BJ (cell line): ENCODE measurements at places on chromosomes 2 and 18.

DNA sequence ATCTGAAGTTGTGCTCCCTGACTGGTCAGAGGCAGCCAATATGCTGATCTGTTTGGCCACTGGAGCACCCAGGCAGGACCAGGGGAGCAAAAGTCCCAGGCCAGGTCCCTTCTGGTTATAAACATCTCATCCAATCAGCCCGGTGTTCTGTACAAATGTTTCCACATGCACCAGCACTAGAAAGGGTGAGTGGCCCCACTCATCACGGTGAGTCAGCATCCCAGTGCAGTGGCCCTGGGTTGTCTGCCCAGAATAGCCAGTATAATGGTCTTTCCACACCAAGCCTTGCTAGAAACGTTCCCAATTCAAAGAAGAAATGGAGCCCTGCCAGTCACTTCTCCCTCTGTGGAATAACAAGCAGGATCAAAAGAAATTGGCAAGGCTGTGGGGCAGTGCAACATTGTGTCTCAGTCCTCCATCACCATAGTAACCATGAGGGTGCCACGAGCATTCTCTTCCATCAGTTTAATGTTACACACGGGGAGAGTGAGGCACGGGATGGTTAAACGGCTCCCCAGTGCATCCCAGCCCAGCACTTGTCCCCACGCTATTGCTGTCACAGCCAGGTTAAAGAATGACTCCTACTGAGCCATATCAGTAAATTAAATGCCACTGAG is 174.9 kb downstream of the SEPTIN10 start:
- no peak for DNase-seq

GRCh38 chr18:32351032-32351431 is 119.7 kb downstream of the GAREM1 start:
- peak; percentile 6 for DNase-seq

GRCh38 chr2:168744844-168745243 is 57.6 kb upstream of the NOSTRIN start:
- no peak for DNase-seq

DNA sequence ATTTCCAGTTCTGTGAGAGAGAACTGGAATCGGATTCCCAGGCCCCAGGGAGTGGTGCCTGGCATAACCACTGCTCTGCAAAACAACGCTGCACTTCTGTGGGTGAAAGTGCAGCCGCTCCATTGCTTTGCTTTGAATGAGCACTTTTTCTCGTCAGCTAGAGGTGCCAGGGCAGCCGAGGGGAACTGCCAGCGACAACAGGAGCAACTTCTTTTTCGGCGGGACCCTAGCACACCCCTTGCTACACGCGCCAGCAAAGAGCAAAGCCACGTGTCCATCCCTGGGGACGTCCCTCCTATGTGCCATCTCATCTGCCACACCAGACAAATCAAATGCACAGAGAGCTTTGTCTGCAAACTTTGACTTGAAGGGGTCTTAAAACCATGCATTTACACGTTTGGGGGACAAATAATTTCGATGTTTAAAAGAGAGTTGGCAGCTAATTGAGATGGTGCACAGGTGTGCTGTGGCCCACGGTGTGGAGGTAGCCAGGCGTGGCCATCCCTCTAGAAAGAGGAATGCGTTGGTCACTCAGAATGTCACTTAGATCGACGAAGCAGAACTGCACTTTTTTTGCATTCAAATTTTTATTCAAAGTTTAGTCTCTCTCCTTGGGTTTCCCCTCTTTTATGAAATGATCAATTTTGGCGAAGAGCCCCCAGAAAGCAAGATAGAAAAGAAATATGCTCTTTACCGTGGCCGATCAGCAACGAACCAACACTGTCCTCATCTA is 151.8 kb downstream of the MBP start:
- no peak for DNase-seq

- DNase-seq = no peak
Measured at GRCh38 chr2:123448801-123449200, 576.3 kb upstream of the CNTNAP5 start.

DNA sequence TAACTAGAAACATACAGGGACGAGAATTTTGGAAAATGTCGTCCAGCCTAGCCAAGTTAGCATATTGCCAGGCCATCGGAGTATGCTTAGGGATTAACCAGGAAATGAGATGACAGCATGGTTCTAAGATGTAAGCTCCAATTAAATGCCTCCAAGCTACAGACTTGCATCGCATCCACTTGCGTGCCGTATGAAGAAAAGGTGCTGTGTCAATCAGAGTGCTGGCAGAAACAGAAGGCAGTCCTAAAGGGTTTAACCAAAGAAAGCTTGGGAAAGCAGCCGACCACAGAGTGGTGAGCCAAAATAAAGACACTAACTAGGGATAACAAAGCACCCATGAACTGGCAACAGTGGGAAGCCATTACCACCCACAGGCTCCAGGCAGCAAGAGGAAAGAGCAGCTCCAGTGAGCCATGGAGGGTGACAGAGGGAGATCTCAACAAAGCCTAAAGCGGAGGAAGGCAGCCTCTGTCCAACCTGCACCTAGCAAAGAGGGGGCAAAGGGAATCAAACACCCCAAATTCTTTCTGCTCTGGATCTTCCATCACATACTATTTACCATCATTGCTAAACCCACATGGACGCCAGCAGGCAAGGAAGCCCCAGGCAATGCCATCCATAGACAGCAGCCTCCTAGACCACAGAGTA is 27.6 kb upstream of the SOCS6 start:
- no peak for DNase-seq

GRCh38 chr18:48896326-48896874 is 54.4 kb downstream of the SMAD7 start:
- no peak for DNase-seq

- no peak for DNase-seq
Measured at GRCh38 chr2:143226714-143227541, 97.7 kb downstream of the ARHGAP15 start.

DNA sequence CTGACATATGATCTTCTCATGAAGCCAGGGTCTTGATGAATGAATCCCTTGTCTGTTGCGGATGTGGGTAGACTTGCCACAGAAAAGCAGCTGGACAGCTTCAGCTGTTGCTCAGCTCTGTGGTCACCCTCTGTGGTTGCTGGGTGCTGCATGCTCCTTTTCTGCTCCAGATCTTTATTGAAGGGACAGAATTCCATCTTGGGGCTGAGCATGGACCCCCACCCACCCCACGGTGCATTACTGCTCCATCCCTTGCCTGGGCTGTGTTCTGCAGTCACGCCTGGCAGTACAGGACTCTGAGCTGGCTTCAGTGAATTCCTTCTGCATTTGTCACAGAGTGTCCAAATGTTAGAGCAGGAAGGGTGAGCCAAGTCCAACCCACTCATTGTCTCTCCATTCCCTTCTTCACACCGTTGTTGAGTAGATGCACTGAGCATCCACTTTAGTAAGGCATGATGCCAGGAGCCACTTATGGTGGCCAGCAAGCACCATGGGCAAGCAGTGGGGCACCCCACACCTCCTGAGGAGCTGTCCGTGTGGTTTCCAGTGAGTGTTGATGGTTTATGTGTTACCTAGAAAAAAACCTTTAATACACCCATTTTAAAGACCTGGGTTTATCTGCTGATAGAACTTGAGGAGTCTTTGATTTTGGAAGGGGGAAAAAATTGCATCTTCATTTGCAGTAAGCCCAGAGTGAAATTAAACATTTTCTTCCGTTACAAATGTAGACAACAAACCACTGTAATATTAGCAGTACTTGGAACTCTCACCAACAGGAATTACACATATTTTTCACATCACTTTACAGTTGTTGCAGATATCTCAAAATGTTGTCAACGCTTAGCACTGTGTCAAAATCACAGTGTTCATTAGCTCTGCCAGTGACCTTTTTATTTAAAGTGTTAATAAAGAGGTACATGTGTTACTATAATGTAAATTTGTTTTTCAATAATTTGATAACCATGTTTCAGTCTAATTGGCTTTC is 14.7 kb upstream of the ITGB6 start:
- DNase-seq = peak; percentile 67

GRCh38 chr2:127100251-127101047 is 6.5 kb downstream of the BIN1 start:
- DNase-seq = no peak
